ENCODE measurements at places on chromosomes 6 and 20.

DNA sequence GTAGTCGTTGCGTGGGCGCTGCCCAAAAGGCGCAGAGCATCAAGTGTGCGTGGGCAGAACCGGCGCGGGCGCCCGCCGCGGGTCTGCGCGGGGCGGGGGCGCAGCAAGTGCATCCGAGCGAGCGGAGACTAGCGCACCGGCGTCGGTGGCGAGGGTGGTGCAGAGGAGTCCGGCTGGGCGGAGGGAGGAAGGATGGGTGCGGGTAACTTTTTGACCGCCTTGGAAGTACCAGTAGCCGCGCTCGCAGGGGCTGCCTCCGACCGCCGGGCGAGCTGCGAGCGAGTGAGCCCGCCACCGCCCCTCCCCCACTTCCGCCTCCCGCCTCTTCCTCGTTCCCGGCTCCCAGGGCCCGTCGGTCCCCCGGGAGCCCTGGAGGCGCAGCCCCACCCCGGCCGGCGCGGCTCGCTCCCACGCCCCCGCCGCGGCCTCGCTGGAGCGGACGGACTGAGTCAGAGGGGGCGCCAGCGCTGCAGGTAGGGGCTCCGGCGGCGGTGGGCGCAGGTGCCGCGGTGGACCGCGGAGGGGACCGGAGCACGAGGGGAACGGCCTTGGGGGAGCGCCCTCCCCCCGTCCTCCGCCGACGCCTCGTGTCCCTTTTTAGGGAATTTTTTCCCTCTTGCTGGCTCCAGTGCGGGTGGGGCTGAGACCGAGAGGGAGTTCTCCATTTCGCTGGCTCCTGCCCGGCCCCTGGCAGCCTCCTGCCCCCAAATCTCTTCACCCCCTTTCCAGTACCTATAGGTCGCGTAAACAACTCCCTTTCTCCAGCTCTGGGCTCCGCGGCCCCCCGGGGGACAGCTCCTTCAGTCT, 1.6 kb upstream of the DBNDD2 start:
- peak; percentile 37 for DNase-seq

DNA sequence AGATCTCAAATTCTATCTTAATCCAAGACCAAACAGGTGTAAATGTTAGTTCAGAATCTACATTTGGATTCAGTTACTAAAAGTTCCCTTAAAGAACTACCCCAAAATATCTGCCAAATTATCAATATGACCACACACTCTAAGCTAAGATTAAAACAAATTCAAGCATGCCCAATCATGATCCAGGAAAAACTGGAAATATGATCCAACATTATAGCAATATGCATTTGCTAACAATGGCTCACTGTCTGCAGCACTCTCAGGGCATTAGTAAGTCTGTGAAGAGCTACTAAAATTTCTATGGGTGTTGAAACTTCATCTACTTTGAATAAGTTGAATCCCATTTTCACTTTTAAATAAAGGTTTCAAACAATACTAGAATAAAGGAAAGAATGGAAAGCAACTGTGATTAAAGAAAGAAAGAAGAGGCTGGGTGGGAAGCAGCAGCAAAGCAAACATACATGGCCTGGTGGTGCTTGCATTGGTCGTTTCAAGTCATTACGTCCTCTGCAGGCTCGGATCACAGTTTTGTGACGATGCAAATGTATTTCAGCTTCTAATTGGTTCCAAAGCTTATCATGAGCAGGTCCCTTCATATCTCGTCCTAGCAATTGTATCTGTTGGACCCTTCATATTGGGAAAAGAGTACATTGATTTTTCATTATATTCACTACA, 29.2 kb downstream of the GOPC start:
- no peak for DNase-seq

DNA sequence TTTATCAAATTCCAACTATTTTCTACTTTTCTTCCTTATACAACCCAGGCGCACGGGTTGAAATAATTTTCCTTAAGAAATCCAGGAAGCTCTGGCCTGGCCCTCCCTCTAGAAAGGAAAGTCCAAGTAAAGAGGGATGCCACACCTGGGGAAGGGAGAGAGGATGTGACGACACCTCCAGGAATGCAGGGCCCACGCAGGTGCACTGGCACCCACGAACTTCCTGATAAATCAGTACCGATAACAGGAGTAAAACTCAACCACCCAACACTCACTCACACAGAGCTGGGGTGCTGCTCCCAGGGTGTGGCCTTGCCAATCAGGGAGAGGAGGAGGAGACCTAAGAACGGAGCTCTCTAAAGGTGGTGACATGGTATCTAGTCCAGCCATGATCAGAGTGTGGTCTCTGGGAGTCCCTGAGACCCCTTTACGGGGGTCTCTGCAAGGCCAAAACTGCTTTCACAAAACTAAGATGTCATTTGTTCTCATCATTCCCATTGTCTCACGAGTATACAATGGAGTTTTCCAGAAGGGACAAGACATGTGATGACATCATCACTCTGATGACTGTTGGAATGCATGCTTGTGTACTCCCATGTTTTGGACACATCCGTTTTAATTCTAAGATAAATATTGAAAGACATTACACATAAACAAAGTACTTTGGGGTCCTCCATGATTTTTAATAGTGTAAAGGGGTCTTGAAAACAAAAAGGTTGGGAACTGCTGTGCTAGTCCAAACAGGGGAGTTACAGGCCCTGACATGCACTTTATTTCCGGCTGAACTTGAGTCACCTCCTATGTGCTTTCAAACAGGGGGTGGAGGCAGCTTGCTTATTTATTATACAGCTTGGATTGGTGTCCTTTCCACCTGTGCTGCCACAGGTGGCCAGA, 2.2 kb upstream of the PARD6B start:
- DNase-seq = no peak

DNA sequence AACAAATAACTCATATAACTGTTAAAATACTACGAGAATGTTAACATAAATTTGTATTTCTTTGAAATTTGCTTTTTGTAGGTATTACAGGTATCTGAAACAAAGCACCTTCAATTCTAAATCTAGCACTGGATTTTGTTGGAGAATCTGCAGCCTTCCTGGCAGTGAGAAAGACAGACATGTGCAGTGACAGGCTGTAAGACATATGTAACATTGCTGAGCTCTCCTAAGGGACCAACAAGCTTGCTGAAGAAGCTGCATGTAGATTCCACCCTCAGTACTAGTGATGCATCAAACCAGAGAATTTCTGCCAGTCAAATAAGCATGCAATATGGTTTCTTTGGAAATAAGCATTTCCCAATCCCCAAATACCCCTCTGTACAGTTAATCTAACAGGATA, 20.5 kb upstream of the KIAA1586 start:
- DNase-seq = no peak

DNA sequence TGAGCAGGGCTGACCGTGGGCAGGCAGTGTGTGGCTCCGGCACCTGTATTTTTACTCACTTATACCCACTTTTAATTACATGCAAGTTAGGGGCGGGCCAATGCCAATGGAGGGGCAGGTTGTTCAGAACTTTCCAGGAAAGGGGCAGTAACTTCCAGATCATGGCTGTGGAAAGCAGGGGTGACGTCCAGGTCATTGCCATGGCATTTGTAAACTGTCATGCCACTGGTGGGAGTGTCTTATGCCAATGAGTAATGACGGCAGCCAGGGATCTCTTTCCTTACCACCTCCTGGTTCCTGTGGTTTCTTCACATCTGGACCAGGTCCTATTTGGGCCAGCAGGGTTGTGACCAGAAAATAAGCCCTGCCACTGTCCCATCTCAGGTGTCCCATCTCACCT, 258.7 kb downstream of the THBS2 start:
- no peak for DNase-seq

DNA sequence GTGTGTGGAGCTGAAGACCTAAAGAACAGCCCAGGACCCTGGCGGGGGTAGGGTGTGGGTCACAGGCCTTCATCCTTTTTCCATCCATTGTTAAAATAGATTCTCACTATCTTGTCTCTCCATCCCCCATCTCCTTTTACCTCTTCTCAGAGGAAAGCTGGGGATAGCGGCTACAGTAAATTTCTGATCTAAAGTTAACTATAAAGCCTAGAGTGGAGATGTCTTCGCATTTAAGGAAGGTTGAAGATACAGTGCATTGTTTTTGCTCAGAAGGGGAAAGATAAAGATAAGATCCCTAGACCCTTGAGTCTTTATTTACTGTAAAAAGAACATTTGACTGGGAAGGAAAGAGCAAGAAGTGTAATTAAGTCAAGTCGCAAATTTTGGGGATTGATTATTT, 8.6 kb downstream of the FOXA2 start:
- no peak for DNase-seq

Data from GM12892 (cell line).